Activated CD4-positive, alpha-beta T cell treated with anti-CD3 and anti-CD28 coated beads for 4 hours (primary cell): ENCODE measurements at places on chromosomes 7 and 10.

- no peak for DNase-seq
Observed at GRCh38 chr7:5695727-5696345, 85.6 kb downstream of the RNF216 start.

DNA sequence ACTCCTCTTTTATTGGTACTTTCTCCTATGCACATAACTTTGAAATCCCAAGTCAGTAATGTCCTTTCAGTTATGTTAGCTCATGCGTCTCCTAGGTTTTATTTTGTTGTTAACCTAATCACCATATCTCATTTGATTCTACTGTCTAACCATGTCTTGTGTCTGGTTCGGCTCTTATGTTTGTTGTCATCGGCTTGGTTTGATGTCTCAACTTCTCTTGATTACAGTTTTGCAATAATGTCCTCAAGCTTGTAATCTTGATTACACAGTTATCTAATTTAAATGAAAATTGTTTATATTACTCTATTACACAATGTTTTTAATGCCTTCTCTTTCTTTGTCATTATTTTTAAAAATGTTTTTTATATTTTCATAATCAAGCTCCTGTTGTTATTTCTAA is 35.9 kb upstream of the SEMA3A start:
- DNase-seq, result no peak

GRCh38 chr10:98312822-98313221 is 44.8 kb upstream of the LOXL4 start:
- no peak for DNase-seq

DNA sequence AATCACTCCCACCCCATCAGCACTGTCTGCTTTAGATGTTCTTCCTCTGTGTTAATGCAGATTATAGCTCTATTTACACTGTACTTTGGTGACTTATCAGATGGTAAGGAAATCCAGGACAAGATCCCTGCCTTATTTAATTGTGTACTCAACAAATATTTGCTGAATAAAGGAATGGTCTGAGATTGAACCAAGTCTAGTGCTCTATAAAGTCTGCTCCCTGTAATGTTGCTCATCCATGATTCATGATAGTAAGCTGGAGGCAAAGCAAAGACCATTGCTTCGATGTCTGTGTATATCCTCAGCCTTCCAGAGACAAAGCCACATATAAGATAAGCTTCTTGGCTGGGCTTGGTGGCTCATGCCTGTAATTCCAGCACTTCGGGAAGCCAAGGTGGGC is 33.5 kb downstream of the PLCE1 start:
- DNase-seq, result no peak

GRCh38 chr7:71615017-71615416 is 483.1 kb downstream of the GALNT17 start:
- DNase-seq, result no peak

DNA sequence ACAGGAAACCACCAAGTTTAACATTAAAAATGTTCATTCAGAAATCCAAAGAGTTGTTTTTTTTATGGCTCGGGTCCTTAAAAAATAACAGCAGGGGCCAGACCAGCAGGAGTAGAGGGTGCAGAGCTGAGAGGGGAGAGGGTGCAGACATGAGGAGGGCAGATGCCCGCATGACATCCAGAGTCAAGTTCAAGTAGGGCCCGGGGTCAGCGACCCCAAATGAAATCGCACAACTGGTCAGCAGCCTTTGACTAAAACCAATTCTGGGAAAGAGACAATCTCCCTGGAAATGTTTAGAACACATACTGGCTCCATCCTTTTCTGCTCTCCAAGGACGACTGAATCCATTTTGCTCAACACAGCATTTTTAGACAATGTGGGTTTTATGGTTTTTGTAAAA is 297.5 kb downstream of the FGFR2 start:
- no peak for DNase-seq

DNA sequence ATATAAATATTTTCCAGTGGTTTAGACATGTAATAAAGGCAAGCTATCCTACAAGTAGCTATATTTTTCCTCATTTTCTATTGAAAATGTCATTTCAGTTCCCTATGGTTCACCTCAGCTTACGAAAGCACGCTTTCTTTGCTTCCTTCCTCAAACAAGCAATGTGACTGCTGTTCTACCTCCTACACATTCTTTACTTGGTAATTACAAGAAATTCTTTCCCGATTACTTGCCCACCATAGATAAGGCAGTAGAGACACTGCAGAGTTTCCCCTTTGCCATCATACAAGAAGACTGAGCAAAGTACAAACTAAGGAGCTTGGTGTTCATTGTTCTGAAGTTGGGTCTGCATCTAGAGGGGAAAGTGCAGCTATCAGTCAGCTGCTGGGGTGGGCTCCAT is 249.4 kb downstream of the CRPPA start:
- no peak for DNase-seq

GRCh38 chr10:78777466-78777865 is 291.3 kb upstream of the ZMIZ1 start:
- DNase-seq, result no peak

DNA sequence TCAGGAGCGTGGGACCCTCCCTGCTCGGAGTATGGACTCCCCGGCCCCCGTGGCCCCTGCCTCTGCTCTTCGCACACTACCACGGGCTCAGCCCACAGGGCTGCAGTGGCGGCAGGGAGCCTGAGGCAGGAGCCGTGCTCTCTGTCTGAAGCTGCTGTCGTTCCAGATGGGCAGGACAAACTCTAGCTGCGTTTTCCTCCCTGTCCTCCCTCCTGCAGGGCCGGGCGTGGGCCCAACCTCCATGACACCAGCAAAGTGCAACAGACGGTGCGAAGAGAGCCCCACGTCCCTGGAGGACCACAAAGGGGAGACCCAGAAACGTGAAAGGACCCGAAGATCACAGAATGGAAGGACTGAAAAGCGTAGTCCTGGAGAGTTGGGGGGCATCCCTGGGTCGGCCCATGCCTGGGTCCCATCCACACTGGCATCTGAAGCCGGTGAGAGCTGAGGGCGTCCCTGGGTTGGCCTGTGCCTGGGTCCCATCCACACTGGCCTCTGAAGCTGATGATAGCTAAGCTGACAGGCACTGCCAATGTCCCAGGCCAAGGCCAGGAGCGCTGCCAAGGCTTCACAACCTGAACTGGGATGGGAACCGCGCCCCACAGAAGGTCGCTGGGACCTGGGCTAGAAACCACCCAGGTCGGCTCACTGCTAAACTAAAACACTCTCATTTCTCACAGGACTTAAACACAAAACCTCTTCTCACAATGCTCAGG is 267.0 kb downstream of the MAD1L1 start:
- no peak for DNase-seq

GRCh38 chr10:121694966-121695643 is 96.9 kb upstream of the FGFR2 start:
- DNase-seq, result no peak
